ENCODE measurements at places on chromosomes 6 and 20.

DNA sequence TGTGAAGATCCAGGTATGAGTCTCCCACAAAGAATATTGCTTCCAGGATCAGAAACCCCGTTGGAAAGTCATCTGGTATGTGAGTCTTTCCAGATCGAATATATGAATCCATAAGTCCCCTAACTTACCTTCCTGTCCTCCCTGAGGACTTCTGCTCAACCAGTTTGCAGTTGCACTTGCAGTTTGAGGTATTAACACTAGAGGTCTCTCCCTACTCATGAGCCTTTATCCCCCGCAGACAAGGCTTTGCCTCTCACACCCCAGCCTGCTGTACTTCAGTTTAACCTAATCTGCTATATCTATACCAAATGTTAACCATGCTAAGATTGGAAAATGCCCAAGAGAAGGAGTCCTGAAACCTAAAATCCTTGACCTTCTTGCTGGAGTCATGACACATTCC, 135.3 kb upstream of the DEFB112 start:
- DNase-seq: no peak

DNA sequence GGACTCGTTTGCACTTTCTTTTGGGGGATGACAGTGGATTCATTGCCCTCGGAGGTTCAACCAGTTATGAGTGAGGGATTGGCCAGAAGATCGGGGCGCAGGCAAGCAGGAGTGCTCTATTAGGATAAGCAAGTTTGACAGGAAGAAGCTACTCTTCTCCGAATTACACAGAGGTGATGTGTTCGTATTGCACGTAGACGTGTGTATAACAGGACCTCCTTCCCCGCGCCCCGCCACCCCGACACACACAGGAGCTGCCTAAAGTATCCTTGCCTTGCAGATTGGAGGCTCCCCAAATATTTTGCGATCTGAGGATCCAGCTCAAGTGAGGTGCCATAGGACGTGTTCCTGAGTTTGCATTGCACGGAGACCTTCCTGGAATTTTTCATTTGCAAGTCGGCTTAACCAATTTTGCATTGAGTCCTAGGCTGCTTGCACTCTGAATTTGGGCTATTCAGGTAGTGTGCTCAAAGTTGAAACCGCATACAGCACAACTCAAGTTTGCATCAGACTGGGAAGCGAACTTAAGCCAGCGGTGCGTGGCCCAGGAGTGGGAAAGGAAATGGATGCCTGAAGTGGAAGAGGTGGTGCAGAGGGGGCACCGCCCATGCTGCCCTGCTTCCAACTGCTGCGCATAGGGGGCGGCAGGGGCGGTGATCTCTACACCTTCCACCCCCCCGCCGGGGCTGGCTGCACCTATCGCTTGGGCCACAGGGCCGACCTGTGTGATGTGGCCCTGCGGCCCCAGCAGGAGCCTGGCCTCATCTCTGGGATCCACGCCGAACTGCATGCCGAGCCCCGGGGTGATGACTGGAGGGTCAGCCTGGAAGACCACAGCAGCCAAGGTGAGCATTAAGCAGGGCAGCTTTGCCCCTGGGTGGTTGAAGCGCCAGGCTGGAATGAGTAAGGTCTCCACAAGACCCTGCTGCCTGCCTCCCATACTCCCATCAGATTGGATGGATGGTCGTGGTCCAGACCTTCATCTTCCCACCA, 770 bp downstream of the TCF19 start:
- no peak for DNase-seq

DNA sequence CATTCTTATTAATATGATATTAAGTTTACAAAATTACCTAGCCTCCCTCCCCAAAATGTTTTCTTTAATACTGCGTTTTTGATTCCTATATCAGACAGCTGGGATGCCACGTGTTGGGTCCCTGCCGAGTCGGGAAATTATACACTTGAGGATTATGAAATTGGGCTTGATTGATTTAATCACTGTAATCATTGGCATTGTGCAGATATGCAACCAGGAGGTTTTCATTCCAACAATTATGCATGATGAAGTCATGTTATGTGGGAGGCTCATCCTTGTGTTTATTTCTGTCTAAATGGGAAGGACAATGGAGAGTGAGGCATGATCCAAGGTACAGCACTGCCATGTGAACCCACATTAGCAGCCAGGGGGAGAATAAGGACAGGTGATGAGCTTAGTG, 30.6 kb upstream of the RIPOR2 start:
- no peak for DNase-seq

DNA sequence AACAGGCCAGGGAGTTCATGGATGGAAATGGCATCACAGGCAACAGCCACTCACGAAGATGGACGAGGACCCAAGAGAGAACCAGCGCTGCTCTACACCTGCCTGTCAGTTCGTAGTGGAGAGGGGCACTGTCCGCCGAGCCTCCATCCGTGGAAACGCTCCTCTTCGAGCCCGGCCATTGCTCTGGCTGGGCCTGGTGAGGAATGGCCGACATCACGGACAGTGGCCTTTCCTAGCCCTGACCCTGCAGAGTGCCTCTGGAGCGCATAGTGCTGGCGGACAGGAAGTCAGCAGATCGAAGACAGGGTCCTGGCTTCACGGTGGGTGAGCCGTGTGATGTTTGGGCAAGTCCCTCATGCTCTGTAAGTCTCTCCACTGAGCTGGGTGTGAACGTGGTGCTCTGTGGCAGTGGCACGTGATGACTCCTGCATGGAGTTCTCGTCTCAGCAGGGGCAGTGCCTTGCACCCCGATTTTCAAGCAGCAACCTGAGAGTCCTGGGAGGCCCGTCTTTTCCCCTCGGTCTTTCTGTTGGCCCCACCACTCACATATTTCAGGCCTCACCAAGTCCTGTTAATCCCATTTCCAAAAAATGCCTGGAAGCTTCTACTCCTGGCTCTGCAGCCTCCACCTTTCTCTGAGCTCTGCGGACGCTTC, 214.4 kb downstream of the ERMARD start:
- DNase-seq: no peak

GRCh38 chr6:161061576-161061975, 70.0 kb downstream of the MAP3K4 start:
- DNase-seq: no peak

GRCh38 chr20:35003211-35004031, 47.8 kb downstream of the MYH7B start:
- DNase-seq: no peak

- no peak for DNase-seq
Measured at GRCh38 chr6:108321253-108321747, 26.4 kb downstream of the AFG1L start.

GRCh38 chr6:42693725-42694323, 28.6 kb downstream of the PRPH2 start:
- no peak for DNase-seq

DNA sequence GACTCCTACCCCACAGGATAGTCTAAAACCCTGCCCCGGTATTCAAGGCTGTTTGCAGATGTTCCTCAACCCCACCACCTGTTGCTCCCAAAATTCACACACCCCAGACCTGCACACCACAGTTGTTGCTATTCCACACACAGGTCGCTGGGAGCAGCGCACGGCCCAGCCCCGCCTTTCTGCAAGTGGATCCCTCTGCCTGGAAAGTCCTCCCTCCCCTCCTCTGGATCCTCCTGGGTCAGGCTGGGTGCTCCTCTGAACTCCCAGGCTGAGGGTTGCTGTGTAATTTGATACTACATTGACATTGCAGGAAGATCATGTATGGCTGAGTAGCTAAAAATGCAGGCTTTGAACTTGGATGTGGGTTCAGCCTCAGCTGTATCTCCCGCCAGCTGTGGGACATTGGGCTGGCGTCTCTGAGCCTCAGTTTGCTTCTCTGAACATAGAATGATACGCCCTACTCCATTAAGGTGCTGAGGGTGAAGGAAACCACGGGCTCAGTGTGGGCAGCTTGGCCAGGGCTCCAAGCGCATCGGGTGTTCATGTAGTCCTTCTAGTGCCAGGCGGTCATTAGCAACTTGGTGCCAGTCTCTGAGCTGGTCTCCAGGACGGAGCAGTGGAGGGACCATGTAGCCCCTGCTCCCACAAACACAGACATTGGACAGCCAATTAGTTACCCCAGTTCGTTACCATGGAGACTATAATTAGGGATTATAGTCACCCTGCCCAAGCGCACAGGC, 13.9 kb upstream of the CCN5 start:
- DNase-seq: no peak

DNA sequence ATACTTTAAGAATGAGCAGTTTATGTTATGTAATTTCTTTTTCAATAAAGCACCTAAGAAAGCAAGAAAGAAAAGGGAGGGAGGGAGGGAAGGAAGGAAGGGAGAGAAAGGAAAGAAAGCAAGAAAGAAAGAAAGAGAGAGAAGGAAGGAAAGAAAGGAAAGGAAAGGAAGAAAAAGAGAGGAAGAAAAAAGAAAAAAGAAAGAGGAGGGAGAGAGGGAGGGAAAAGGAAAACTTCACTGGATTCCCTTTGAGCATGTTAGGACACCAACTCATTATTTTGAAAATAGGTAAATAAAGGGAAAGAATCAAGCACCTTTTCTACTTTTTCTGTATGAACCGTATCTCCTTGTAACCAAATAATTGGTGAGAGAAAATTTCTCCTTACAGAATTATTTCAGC, 32.3 kb upstream of the TOP1 start:
- no peak for DNase-seq

GRCh38 chr20:57190536-57191264, 75.7 kb downstream of the BMP7 start:
- DNase-seq: no peak

DNA sequence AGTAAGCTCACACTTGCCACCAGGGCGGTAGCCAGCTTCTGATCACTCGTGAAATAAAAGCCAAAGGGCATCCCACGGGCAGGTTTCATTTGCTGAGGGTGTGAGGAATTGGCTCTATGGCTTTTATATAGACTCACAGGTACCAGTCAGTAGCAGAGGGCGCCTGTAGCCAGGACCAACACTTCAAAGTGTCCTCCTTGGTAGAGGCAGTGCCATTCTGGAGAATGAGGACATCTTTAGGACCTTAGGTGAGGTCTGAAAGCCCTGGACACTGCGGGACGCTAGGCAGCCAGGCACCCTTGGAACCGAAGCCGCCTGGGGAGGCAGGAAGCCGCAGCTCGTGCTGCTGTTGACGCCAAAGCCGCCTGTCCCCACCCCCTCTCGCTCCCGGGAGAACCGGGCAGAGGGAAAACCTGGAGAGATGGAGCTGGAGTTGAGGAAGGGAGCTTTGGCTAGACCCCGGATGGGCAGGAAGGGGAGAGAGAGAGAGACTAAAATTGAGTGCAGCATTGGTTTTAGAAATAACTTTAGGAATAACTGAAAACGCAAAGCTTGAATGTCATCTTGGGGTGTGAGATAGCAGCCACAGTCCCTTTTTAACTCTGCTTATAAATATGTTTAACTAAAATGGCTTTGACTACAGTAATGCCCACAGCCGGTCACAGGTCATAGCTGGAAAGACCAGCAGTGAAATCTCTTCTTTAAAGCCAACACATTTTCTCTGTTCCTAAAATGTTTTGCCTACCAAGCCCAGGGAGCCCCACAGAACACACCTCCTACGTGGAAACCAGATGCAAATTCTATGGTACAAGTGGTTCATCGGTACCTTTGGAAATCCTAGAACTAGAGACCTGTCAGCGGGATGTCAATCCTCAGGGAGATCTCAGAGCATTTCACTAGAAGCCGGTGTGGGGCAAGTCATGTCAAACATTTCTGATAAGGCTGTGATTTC, 128.5 kb upstream of the CDYL start:
- DNase-seq: peak; percentile 52

DNA sequence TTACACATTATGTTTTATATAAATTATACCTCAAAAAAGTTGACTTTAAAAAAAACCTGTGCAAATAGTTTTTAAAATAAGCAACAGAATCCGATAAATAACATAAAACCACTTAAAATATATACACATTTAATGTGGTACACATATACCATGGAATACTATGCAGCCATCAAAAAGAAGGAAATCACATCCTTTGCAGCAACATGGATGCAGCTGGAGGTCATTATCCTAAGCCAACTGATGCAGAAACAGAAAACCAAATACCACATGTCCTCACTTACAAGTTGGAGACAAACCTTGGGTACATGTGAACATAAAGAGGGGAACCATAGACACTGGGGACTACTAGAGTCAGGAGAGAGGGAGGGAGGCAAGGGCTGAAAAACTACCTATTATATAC, 4.0 kb upstream of the DEFB121 start:
- no peak for DNase-seq

DNA sequence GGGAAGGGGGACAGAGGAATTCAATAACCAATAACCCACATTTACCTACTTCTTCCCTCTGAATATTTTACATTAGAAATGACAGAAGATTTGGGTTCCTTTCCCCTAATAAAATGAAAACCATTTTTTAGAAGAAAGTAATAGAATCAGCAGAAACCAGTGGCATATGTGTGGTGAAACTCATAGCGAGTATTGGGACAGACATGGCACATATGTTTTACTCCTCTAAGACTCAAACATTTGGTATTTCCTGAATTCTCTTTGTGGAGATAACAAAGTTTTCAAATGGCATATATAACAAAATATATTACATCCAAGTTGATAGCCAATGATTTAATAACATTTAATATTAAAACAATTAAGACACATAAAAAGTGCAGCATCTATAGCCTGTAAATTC, 12.9 kb upstream of the BEND3 start:
- DNase-seq: no peak

- DNase-seq: no peak
Measured at GRCh38 chr6:34374069-34374468, 18.4 kb downstream of the NUDT3 start.

- no peak for DNase-seq
Measured at GRCh38 chr20:6660441-6660840, 107.0 kb upstream of the BMP2 start.

- DNase-seq: no peak
Measured at GRCh38 chr6:41236276-41236675, 8.1 kb downstream of the TREML4 start.

DNA sequence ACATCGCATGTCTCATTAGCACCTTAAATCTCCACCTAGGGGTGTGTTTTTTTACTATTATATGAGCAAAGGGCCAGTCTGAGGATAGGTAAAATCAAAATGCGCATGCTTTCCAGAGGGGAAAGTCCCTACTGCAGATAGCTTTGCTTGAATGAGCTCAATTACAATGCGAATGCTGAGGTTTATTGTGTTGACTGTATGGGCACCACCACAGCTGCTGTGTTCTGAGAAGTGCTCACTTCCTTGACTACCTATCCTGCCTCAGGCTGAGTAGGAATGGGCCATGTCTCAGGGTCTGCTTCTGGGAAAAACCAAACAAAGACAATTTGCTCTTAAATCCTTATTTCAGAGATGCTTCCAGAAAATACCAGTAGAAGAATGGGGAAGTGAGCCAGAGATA, 36.6 kb downstream of the MOCS1 start:
- DNase-seq: no peak

GRCh38 chr20:46139266-46139889, 21.3 kb downstream of the CD40 start:
- DNase-seq: no peak

- DNase-seq: no peak
Measured at GRCh38 chr20:58519940-58520712, 4.9 kb upstream of the APCDD1L start.

GRCh38 chr6:107103082-107103481, 12.2 kb downstream of the BEND3 start:
- DNase-seq: no peak

- DNase-seq: no peak
Measured at GRCh38 chr6:105330364-105330763, 72.5 kb downstream of the PREP start.

GRCh38 chr6:70857387-70858077, 99.3 kb downstream of the B3GAT2 start:
- DNase-seq: no peak

- DNase-seq: no peak
Measured at GRCh38 chr6:130932438-130932837, 105.2 kb downstream of the SMLR1 start.

- DNase-seq: no peak
Measured at GRCh38 chr6:105204331-105204730, 24.5 kb upstream of the POPDC3 start.
